ENCODE measurements at places on chromosomes 3 and 15.
A peak's percentile ranks its signal among the peaks of the same experiment; 100 is the strongest.

- peak; percentile 89 for DNase-seq
Observed at GRCh38 chr3:169026543-169027182, 636.8 kb downstream of the MECOM start.

GRCh38 chr3:26621176-26621575 lies 1.4 kb upstream of the LRRC3B start:
- DNase-seq: no peak

GRCh38 chr3:51340013-51340829 lies 44.9 kb upstream of the MANF start:
- peak; percentile 73 for DNase-seq

DNA sequence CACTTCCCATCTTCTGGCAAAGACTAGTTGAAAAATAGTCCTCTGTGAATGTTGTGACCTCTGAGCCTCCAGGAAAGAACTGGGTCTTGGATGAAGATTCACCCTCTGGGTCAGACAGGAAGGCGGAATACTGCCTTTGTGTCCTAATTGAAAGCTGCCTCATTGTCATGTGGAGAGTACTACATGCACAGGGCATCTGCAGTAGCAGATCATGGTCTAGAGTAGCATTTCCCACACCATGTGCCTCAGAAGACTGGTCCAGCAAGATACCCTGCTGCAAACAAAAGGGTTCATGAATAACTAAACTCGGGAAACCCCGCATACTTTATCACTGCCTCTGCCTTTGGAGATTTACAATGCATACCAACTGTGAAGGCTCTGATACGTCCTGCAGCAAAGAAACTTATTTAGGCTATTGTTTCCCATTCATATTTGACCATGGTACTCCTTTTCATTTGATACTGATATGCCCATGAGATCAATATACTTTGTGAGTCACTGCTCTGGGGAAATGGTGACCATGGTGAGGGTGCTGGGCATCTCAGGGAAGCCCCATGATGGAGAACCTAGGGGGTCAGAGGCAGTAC lies 22.7 kb downstream of the IRAK2 start:
- DNase-seq: no peak

- DNase-seq: no peak
Observed at GRCh38 chr3:185371306-185372074, 8.6 kb downstream of the MAP3K13 start.
